ENCODE measurements at places on chromosomes 13 and 19.

- DNase-seq, result no peak
Measured at GRCh38 chr19:30781519-30781918, 409.3 kb downstream of the ZNF536 start.

GRCh38 chr19:9962623-9963290 is 26.4 kb upstream of the OLFM2 start:
- no peak for DNase-seq

DNA sequence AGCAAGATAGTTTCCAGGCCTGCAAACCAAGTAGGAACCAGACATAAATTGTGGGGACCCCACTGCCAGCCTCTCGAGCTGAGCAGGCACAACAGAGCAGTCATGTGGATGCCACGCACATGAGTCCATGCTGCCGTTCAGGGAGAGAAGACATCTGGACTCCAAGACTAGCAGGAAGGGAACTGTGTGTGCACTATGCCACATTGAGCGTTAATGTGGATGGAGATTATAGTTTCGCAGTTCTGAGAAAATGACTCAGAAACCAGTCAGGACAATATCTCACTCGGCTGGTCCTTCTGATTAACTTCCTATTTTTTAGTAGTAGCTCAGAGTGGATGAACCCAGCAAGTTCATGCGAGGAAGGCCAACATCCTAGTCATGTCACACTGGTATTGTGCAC is 124.9 kb downstream of the CRYL1 start:
- no peak for DNase-seq

- no peak for DNase-seq
Measured at GRCh38 chr13:106867249-106867648, 299.3 kb upstream of the ARGLU1 start.

DNA sequence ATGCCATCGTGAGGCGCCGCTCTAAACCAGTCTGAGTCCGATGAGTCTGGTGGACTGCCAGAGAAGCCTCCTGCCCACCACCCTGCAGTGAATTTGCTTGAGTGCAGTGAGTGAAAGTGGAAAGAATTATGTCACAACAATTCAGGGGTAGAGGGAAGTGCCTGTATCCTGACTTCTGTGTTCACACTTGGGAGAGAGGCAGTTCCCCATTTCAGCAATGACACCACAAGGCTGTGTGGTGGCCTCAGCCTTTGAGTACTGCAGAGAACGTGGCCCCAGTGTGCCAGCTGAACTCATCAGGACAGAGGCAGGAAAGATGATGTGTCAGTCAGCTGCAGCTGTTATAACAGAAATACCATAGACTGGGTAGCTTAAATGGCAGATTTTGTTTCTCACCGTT is 155.6 kb downstream of the COG6 start:
- DNase-seq, result no peak

DNA sequence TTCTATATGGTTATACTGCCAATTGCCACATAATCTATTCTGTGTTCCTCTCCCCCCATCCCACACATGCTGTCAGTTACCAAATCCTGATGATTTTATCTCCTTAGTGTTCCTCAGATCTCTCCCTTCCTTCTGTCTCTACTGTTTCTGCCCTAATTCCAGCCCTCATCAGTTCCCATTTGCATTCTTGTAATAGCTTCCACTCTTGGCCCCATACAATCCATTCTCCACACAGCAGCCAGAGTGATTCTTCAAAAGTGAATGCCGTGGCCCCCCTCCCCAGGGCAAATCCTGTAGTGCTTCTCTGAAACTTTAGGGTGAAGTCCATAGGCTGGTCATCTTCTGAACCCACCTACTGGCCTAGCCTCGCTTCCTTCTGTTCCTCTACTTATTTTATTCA is 114.4 kb downstream of the ZAR1L start:
- DNase-seq, result no peak

GRCh38 chr19:990746-991145 is 6.6 kb downstream of the WDR18 start:
- no peak for DNase-seq

DNA sequence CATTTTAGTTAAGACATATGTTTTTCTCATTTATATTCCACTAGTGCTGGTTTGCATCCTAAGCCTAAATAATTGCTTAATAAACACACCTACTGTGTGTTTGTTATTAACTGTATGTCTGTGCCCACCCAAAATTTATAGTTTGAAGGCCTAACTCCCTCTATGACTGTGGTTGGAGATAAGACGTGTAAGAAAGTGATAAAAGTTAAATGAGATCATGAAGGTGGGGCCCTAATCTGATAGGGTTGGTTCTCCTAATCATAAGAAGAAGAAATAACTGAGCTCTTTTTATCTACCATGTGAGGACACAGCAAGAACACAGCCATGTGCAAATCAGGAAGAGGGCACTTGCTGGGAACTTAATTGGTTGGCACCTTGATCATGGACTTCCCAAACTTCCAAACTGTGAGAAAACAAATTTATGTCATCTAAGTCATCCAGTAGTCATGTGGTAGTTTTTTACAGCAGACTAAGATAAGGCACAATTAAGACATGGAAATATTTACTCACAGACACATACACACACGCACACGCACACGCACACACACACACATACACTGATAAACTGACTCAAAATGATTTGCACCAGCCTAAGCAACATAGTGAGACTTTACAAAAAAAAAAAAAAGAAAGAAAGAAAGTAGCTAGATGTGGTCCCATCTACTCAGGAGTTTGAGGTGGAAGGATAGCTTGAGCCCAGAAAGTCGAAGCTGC is 662.1 kb downstream of the PCDH9 start:
- no peak for DNase-seq

DNA sequence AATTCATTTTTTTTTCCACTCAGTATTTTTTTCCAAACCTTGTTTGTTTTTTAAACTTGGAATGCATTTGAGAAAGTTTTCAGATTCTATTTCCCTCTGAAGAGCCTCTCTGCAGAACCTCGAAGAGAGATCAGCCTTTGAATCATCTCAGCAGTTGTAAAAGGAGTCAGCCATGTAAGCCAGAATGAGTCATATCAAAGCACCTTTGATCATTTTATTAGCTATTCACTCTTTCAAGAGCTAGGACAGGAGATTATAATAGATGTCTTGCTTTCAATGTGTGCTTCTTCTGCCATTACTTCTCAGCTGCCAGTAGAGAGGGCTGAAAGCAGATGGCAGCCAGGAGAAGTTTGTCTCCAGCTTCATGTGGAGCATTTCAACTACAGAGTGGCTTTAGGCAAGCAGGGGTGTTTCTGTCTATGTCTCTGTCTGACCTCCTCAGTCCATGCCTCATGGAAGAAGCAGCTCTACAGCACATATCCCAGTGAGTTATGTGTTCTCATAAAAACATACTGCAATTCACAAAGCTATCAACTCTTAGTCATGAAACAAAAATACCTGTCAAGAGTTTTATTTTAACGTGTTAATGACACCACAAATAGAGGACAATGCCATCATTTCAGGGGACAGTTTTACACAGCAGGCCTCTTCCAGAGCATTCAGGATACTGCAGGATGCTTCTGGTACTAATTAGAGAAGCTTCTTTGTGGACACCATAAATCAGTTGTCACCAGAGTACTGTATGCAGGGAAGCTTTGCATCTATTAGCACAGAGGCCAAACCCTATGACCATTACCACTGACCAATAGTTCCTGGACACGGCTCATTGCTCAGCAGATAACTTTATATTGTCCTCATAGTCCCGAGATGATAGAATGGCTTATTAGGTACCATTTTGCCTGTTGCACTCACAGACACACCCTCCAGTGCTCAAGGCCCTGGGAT is 94.3 kb downstream of the NHLRC3 start:
- DNase-seq, result no peak

DNA sequence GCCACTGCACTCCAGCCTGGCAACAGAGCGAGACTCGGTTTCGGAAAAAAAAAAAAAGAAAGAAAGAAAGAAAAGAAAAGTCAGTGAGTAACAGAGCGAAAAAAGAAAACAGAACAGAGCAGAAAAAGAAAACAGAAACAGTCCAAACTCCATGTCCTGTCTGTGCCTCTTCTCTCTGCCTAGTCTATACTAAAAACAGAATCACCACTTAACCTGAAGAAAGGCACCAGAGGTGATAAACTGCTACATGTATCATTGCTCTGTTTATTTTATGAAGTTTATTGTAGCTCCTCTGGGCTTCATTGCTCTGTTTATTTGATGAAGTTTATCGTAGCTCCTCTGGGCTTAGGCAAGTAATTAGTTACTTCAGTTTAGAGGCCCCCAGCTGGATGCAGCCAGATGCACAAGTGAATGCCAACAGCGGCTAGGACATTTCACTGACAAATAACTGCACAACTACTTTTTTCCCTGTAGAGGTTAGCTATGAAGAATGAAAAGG is 39.2 kb downstream of the TBC1D4 start:
- DNase-seq, result no peak

DNA sequence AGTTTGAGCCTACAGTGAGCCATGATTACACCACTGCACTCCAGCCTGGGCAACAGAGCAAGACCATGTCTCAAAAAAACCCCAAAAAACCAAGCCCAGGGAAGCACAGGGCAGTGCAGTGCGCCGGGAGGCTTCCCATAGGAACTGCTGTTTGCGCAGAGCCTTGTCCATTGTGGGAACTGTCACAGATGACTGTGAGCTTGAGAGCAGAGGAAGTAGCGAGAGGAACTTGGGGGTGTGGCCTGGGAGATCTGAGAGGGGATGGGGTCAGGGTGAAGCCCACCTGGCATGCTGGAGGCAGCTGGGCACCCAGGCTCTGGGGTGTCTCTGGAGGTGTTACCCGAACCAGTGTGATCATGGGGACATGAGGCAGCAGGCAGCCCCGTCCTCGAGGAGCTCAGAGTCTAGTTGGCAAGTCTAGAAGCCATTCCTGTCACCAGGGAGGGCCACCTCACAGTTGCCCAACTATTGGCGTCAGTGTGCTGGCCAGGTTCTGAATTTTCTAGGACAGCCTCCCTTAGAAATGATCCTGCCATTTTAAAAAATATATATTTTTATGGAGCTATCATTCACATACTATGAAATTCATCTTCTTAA is 10.4 kb downstream of the KDM4B start:
- DNase-seq, result no peak

DNA sequence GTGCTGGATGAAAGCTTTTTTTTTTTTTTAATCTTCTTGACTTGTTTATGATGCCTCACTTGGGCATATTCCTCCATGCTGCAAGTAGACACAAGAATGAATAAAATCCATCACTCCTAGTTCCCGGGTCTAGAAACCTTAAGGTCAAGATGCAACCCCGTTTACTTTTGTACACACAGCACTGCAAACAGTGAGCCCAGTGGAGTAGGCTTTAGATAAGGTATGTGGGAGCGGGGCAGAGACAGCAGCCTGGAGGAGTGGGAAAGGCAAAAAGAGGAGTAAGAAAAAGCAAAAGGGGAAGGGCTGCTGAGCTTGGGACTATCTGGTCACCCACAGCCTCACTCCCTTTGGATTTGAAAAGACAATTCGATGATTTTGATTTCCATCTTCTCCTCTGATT is 429.8 kb upstream of the ARGLU1 start:
- DNase-seq, result no peak

DNA sequence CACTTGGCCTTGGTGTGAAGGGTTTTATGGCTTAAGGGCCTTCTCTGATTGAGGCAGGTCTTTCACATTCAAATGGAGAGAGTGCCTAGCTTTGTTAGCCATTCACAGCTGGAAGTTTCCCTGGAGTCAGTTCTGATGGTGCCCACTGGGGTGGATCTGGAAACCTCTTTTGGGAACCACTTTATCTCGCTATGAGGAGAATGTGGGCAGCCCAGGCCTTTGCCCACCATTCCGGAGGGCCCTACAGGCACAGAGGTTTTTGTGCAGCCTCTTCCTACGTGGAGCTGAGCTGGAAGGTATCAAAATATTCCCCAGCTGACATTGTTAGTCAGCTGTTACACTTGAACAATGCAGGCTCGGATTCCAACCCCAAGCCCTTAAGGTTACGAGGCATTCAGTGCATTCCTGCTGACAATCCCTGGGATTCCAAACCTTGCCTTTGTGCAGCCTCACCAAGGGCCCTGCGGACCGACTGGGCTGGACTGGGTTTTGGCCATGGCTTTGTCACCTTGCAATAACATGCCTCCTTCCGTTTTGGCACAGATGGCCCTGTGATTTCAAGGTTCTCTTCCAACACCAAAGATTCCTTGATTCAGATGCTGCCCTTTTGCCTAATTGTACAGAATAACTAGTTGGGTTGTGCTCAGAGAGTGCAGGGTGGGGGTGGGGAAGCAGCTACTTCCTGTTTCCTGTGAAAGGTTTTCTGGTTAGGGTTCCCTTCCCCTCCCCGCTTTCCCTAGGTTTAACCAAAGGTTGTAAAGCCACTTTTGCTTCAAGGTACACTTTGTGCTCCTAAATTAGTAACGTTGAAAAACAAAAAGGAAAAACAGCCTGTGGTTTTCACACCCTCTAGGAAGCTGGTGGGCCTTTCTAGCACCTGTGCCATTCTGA is 27.0 kb downstream of the SAE1 start:
- peak; percentile 47 for DNase-seq

- DNase-seq, result peak; percentile 28
Measured at GRCh38 chr13:99085139-99085807, 107.4 kb upstream of the DOCK9 start.

DNA sequence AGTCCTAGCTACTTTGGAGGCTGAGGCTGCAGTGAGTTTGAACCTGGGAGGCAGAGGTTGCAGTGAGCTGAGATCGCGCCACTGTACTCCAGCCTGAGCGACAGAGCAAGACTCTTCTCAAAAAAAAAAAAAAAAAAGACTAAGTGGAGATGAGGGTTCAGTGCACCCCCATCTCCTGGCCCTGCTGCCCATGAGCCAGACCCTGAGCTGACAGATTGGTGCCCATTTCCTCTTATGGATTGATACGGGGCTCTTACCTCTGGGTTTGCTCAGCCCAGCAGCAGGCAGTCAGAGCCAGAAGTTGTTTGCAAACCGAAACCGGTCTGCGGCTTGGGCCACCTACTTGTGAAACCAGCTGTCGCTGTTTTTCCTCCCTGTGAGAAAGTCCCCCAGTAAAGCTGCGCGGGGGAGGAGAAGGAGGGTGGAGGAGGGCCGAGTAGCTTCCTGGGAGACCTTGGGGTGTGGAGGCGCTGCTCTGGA is 36.9 kb downstream of the ARRDC2 start:
- peak; percentile 83 for DNase-seq

DNA sequence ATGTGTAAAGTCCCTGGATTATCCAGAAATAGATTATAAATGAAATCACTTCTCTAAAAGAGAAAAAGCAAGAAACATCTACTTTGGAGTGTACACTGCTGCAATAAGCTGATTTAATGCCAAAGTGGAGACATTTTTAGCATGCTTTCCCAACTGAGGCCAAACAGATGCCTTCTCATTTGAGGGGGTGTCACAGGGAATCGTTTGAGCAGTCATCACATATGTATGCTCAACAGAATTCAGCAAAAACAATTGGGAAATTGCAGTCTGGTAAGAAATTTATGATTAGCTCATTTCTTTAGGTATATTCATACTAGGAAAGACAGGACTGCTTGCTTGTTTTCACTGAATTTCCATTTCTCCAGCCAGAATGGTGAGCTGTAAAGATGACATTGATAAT is 27.3 kb upstream of the TPP2 start:
- no peak for DNase-seq

All from germinal center (tissue), 1 donor.